Liver (tissue), 10 donors: ENCODE measurements at places on chromosomes 7 and 10. TPM values are rescaled to one million over a fixed set of nuclear protein-coding genes. Genes with fewer than 3 reads are reported as not detected.

GRCh38 chr10:92801978-92802872, 46.1 kb upstream of the EXOC6 start:
- no peaks in the 10 kb centered on the region for H3K36me3 ChIP-seq
- H3K4me3 ChIP-seq: no peak overlapping the region
- no peaks in the 10 kb centered on the region for H3K4me1 ChIP-seq
- no peaks in the 10 kb centered on the region for H3K27me3 ChIP-seq
- no peak overlapping the region for H3K27ac ChIP-seq

DNA sequence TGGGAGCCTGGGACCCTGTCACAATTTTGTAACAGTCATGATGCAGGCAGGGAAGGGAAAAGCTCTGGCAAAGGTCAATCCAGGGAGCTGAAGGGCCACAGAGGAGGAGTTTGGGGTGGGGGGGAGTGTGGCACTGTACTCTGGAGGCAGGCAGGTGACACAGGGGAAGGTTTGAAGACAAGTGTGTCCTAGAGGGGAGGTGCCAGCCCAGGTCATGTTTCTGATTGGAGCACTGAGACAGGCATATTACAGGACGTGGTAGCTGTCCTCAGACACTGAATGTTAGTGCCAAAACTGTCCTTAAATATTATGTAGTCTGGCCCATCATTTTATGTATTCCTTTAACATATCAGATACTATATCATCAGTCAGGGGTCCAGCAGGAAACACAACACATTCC, 75.6 kb upstream of the LRRC4 start:
- no peaks in the 10 kb centered on the region for H3K4me1 ChIP-seq
- H3K36me3 ChIP-seq: no peaks in the 10 kb centered on the region
- no peak overlapping the region for H3K4me3 ChIP-seq
- H3K27me3 ChIP-seq: no peaks in the 10 kb centered on the region

- peak overlapping the region; percentile 92 for H3K27ac ChIP-seq
- no peak overlapping the region for H3K4me3 ChIP-seq
- peaks cover 31% of the 10 kb centered on the region for H3K4me1 ChIP-seq
- no peaks in the 10 kb centered on the region for H3K36me3 ChIP-seq
- no peaks in the 10 kb centered on the region for H3K27me3 ChIP-seq
Measured at GRCh38 chr10:119252051-119252465, 44.7 kb downstream of the GRK5 start.

Gene C10orf120
- not detected for total RNA-seq
